ENCODE measurements at places on chromosomes 11 and 22. TPM values are rescaled to one million over a fixed set of nuclear protein-coding genes. Genes with fewer than 3 reads are reported as not detected.
A peak's percentile ranks its signal among the peaks of the same experiment; 100 is the strongest.

- peaks cover 15% of the 10 kb centered on the region for H3K27me3 ChIP-seq
- peaks cover 12% of the 10 kb centered on the region for H3K4me1 ChIP-seq
- no peak overlapping the region for H3K4me3 ChIP-seq
- H3K27ac ChIP-seq, result no peak overlapping the region
These were observed 4.5 kb downstream of the BANF1 start for GRCh38 chr11:66006891-66007176.

- H3K27ac ChIP-seq, result peak overlapping the region; percentile 25
- no peaks in the 10 kb centered on the region for H3K27me3 ChIP-seq
- H3K36me3 ChIP-seq, result peaks cover 2% of the 10 kb centered on the region
- H3K4me1 ChIP-seq, result peaks cover 44% of the 10 kb centered on the region
- H3K4me3 ChIP-seq, result peak overlapping the region; percentile 81
- peak; percentile 30 for DNase-seq
These were observed 8.7 kb upstream of the C1QTNF6 start for GRCh38 chr22:37196539-37197450.

DNA sequence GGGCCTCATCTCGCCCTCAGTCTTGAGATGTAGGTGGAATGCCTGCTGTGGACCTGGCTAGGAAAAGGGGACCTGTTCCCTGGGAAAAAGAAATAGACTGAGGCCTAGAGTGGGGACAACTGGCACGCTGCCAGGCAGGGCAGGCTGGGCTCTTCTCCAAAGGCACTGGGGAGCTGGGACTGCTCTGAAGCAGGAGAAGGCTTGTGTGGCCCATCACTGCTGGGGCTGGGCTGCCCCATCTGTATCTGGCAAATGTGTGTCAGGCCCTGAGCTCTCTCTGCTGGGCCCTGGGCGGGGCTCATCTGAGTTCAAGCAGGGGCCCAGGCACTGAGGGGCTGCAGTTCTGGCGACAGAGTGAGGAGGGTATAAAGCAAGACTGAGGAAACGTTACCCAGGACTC lies 32.9 kb downstream of the ARVCF start:
- no peaks in the 10 kb centered on the region for H3K4me1 ChIP-seq
- no peaks in the 10 kb centered on the region for H3K36me3 ChIP-seq
- DNase-seq, result no peak
- no peak overlapping the region for H3K4me3 ChIP-seq
- H3K27me3 ChIP-seq, result peaks cover 4% of the 10 kb centered on the region
- no peak overlapping the region for H3K27ac ChIP-seq

Gene GLYAT
- not detected for total RNA-seq

DNA sequence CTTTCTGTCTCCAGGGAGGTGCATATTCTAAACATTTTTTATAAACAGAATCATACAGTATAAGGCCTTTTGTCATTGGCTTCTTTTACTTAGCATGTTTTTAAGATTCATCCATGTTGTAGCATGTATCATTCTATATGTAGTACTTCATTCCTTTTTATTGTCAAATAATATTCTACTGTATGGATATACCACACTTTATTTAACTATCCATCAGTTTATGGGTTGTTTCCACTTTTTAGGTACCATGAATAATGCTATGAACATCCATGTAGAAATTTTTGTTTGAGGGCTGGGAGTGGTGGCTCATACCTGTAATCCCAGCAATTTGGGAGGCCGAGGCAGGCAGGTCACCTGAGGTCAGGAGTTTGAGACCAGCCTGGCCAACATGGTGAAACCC lies 73.1 kb downstream of the PHF21A start:
- H3K27me3 ChIP-seq, result no peaks in the 10 kb centered on the region
- H3K4me3 ChIP-seq, result no peak overlapping the region
- peaks cover 11% of the 10 kb centered on the region for H3K36me3 ChIP-seq

Gene FIBIN
- total RNA-seq, result not detected

DNA sequence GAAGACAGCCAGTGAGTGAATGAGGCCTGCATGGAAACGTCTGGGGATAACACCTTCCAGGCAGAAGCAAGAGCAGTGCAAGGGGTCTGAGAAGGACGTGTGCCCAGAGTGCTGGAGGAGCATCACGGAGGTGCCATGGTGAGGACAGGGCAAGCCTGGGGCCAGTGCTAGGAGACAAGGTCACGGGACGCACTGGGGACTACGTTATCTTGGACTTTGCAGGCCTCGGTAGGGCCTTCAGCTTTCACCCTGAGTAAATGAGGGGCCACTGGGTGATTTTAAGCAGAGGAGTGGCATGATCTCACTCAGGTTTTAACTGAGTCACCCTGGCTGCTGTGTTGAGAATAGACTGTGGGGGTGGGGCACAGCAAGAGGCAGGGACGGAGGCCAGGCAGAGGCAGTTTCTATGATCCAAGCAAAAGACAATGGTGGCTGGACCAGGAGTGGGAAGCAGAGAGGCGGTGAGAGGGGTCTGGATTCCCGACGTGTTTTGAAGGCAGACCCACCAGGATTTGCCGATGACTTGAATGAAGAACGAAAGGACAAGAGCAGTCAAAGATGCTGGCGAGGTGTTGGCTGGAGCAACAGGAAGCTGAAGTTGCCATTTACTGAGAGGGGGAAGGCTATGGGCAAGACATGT lies 102.7 kb upstream of the PARVA start:
- H3K27ac ChIP-seq, result no peak overlapping the region
- no peak overlapping the region for H3K4me3 ChIP-seq
- no peaks in the 10 kb centered on the region for H3K4me1 ChIP-seq
- DNase-seq, result peak; percentile 15
- no peaks in the 10 kb centered on the region for H3K27me3 ChIP-seq

DNA sequence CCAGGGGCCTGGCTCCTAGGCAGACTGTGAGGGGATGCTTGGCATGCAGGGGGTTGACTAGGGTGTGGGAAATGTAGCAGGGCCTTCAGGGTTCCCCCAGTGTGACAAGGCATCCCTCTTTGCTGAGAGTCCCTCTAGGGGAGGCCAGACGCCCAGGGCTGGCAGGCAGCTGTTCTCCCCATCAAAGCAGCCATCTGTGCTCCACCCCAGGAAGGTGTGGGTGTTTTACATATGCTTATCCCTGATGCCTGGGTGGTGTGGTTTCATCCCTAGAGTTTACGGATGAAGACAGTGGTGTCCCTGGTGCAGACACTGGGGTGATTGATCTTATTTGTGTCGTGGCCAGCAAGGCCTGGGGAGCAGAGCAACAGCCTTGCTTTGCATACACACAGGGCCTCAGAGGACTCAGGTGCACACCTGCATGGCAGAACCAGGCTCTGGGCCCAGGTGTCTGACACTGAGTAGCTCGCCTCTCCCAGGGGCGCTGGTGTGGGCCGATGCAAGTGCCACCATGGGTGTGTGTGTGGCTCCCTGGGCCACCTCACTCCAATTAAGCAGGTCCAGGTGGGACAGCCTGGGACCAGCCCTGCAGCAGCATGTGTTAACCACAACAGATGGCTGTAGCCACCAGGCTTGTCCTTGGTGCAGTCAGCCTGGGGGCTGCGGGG lies 74.2 kb downstream of the MED15 start:
- no peak for DNase-seq

DNA sequence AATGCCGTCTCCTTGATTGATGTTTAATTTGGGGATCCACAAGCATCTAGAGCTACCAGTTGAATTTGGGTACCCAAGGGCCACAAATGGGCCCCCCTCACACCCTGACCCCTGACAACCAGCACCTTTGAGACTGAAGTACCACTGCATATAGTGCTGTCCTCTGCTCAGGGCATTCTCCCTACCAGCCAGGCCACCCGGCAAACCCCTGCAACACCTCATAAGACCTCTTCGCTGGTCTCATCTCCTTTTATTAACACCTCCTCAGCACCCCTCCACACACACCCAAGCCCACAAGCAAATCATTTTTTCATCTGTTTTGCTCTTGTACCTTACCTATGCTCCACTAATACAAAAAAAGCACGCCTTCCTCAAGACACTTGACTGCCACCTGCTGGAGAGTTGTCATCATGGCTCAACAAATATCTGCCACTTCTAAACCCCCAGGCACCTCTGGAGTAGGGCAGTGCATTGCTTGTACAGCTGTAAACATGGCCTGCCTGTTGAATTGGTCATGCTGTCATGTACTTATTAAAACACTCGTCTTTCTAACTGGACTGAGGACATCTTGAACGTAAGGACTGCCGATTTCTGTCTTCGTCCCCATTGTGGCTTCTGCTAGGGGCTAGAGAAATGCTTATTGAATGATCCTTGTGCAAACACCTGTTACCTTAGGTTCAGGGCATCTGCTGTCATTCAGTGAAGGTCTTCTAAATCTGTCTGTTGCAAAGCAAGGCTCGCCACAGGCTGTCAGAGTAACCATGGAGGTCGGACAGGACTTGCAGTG lies 66.5 kb downstream of the BMAL1 start:
- no peaks in the 10 kb centered on the region for H3K27me3 ChIP-seq
- peaks cover 41% of the 10 kb centered on the region for H3K4me1 ChIP-seq
- peak; percentile 54 for DNase-seq
- no peak overlapping the region for H3K4me3 ChIP-seq

GRCh38 chr22:46793497-46793896 lies 31.0 kb downstream of the TBC1D22A start:
- H3K4me1 ChIP-seq, result peaks cover 33% of the 10 kb centered on the region
- peaks cover 3% of the 10 kb centered on the region for H3K36me3 ChIP-seq
- H3K4me3 ChIP-seq, result no peak overlapping the region

DNA sequence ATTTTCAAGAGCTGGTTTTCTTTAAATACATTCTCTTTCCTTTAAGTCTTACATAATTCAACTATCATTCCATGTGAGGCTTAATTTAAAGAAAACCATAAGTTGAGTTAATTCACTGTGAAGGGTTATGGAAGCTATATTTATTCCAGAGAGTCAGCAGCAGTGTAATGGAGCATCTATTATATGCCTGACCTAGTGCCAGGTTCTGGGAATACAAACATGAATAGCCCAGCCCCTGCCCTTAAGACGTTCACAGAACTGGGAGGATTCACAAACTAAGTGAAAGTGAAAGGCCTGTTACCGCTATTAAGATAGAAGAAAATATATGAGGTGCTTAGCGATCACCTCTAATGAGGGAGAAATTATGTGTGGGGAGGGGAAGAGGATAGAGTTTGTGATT lies 408.9 kb upstream of the CCDC90B start:
- H3K36me3 ChIP-seq, result no peaks in the 10 kb centered on the region
- H3K27ac ChIP-seq, result no peak overlapping the region
- DNase-seq, result no peak
- H3K27me3 ChIP-seq, result no peaks in the 10 kb centered on the region

DNA sequence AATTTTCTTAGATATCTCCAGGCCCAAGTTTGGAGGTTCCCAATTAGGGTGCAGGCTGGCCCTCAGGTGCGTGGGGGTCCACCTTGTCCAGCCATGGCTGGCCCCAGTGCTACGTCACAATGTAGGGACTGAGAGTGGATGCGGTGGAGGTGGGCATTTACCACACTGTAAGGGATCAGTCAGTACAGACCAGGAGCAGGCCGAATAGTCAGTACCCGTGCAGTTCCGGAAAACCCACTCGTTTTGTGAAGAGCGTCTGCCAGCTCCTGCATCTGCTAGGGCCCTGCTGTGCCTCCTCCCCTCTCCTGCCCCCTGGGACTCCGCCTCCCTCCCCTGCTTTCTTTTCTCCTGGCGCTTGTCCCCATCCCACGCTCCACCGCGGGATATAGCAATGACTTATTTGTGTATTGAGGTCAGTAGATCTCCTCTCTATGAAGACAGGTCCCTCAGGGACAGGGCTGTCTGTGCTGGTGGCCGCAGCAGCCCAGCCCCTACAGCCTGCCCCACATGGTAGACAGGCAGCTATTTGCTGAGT lies 50.4 kb upstream of the SEPTIN5 start:
- no peak for DNase-seq
- H3K27ac ChIP-seq, result no peak overlapping the region
- no peak overlapping the region for H3K4me3 ChIP-seq

Data from activated naive CD8-positive, alpha-beta T cell treated with anti-CD3 and anti-CD28 coated beads, Interleukin-2, amount 10 ng/mL, durations not matched to agents 7 days and 5 days (primary cell).